ENCODE measurements at places on chromosomes 4 and X.
A peak's percentile ranks its signal among the peaks of the same experiment; 100 is the strongest.

- peak; percentile 82 for DNase-seq
These were observed 113.8 kb upstream of the RBPJ start for GRCh38 chr4:26206999-26207398.

- DNase-seq = no peak
These were observed 210.0 kb upstream of the STK26 start for GRCh38 chrX:131812847-131813825.

DNA sequence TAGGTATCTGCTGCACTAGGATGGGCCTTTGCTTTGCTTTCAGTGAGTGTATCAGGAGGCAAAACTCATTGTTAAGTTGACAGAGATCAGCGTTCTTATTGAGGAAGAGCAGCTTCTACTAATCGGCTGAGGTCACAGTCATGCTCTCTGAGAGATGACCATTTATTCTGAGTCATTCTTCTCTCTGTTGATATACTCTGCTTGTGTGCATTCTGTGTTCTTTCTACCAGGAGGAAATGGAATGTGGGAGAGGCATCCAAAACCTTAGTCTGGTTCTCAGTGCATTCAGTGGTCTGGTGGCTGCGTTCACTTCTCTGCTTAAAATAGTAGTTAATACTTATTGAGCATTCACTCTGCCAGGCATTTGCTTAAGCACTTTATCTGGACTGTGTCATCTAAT, 66.2 kb downstream of the RRAGB start:
- no peak for DNase-seq

GRCh38 chr4:24642981-24643547, 58.7 kb upstream of the DHX15 start:
- no peak for DNase-seq

DNA sequence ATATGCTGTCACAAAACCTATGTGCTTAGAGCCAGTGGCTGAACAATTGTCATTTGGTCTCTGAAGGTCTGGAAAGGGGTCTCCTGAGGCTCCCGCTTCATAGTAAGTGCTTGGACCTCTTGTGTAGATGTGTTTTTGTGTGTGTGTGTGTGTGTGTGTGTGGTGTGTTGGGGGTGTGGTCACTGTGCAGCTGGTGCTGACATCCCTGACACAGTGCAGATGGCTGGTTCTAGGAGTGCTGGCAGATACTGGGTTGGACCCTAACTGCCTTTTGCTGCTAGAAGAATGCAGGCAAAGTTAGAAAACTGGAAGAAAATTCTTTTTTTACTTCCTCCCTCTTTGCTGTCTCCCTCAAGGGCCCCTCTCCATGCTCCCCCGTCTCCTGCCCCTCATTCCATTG, 1872.6 kb downstream of the ARAP2 start:
- DNase-seq = no peak

GRCh38 chrX:77597511-77597910, 150.3 kb downstream of the FGF16 start:
- no peak for DNase-seq

GRCh38 chr4:95798003-95798402, 41.9 kb upstream of the PDHA2 start:
- no peak for DNase-seq

DNA sequence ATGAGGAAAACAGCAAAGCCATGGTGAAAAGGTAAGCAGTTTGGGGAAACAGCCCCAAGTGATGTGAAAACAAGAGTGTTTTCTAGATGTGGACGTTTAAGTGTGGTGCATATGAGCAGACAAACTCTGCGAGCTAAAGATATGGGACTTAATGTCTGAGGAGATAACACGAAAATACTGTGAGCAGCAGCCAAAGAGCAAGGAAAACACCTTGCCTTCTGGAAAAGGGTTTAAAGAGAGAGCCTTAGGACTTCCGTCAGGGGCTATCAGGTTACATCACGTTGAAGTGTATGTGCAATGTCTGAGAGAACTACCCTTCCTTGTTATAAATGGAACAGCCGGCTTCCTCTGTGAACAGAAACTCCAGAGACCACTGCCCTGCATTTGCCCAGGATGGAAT, 54.2 kb downstream of the LEF1 start:
- DNase-seq = peak; percentile 19

DNA sequence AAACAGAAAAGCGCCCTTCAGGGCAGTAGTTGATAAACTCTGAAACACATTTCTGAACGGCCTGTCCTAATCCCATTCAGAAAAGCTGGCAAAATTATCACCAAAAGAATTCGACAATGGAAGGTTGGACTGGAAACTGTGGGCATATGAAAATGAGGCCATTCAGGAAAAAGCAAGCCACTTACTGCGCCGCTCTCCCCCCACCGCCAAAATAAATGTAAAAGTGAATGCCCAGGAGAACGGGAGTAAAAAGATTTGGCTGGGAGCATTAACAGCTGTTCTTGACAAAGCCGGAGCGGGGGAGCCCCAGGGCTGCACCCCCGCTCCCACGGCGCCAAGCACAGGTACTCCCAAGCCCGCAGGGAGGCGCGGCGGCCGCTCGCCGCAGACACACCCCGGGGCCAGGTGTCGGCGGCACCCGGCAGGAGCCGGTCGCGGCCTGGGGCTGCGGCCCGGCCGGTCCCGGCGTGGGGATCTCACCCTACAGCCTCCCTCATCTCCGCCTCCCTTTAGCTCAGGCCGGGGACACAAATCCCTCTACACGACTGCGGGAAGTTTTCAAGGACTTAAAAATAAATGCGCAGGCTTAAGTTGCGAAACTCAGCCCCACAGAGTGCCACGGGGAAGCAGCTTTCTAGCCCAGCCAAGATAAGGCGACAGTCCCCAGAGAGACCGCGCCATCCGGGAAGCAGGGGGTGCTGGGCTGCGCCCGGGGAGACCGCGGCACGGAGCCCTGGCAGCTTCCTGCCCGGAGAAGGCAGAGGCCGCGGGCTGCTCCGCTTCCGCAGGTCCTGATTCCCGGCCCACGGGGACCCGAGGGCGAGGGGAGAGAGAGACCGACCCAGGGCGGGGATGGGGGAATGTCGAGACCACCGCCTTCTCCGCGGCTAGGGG, 593 bp downstream of the SH3RF1 start:
- no peak for DNase-seq

- DNase-seq = no peak
These were observed 329.4 kb downstream of the PDGFC start for GRCh38 chr4:156642161-156642560.

GRCh38 chr4:40865696-40866095, 115.9 kb downstream of the NSUN7 start:
- DNase-seq = no peak

DNA sequence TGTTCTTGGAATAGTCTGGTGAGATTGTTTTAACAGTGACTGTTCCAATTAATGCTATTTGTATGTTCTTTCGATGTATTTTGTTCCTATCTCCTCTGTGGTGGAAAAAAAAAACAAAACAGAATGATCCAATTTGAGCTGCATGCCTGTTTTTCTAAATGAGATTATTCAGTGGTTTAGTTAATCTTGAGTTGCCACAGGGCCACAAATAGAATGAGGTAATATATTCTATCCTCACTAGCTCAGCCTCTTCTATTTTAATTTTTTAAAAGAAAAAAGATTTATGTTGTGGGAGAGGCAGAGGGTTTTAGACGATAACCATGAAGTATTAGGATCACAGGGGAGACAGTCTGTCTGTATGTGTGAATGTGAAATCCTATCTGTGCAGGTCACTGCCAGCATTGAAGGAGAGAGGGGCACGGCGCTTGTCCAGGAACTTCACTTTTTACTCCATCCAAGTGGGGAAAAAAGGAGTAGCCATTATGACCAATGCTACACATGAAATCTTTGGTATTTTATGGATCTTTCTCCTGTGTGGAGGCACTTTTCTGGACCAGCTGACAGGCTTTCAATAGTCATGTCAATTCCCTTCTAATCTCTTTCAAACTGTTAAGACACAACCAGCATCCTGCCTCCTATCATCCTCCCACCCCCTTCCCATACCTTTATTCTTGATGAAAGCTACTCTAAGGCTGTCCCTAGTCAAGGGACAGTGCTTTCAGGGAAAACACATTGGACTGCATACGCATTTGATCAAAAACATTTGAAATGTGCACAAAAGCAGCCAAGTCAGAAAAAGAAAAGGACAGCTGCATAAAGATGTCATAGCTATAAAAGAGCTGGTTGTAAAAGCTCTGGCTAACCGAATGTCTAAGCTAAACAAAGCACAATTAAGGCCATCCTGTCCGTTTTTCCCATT, 1063.8 kb upstream of the INTU start:
- no peak for DNase-seq

DNA sequence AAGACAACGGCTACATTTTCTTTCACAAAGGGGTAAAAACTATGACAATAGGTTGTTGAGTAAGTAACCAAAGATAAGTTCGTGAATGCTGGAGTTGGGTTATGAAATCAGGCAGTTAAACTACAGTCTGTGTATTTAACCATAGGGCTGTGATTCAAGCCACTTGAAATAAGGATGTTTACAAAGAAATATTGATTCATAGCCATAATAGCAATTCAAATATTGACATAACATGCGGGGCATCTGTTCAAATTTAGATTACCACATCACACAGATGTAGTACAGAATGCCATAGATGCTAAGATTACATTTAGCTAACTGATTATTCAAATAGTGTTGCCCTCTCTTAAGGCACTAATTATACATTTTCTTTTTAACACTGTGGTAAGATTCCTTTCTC, 364.1 kb downstream of the FSTL5 start:
- DNase-seq = peak; percentile 77

DNA sequence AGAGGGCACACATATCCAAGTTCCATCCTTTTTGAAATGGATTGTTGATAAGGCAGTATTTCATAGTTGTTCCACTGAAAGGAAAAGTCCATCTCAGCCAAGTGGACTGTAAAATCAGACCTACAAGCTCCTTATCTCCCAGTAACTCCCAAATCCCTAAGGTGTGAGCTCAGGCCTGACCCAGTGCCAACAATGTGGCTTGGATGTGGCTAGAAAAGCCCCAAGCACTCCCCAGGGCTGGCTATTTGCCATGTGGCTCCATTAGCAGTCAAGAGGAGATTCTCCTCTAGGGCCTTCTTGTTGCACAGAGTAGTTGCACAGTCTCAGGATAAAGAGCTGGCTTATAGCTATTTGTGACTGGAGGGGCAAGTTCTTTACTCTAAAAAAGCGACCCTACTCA, 25.0 kb upstream of the DGKK start:
- DNase-seq = no peak

DNA sequence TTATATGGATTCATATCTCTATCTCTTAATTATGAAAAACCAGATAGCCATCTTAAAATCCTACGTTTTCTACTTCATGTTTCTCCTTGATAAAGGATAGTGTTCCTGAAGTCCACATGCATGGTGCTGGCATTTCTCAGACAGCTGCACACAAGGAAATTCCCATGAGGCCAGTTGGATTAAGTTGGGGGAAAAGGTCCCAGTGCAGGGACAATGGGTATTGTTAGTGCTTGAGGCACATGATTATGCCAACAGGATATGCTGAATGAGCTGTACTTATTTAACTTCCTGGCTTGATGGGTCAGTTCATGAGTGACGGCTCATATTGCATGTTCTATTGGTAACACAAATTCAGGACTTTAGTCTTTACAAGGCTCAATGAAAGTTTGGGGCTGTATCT, 913.9 kb upstream of the NDST4 start:
- no peak for DNase-seq

- DNase-seq = no peak
These were observed 61.2 kb upstream of the STX18 start for GRCh38 chr4:4603067-4603466.

DNA sequence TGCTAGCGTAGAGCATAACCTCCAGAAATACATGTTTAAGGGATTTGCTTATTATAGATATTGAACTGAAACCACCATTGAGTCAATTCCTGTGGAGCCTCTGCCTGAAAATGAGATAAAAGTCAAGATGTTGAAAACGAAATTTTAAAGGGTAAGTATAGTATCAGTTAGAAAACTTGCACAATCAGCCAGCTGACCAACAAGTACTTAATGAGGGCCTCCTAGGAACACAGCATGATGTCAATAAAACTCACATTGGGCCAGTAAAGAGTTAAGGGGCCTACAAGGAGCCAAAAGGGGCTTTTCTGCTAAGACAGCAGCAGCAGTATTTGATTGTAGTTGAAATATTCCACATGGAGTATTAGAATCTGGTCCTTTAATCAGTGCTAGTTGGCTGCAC, 314.1 kb upstream of the PPARGC1A start:
- no peak for DNase-seq

- no peak for DNase-seq
These were observed 23.0 kb downstream of the MAOA start for GRCh38 chrX:43679058-43679457.

All from NCI-H2029 treated with DMSO at 0.1 percent for 48 hours (cell line).